Activated T-cell treated with anti-CD3 and anti-CD28 coated beads, Interleukin-2, amount 50 U/mL, for 4 hours (primary cell): ENCODE measurements at places on chromosomes 6 and 20.

DNA sequence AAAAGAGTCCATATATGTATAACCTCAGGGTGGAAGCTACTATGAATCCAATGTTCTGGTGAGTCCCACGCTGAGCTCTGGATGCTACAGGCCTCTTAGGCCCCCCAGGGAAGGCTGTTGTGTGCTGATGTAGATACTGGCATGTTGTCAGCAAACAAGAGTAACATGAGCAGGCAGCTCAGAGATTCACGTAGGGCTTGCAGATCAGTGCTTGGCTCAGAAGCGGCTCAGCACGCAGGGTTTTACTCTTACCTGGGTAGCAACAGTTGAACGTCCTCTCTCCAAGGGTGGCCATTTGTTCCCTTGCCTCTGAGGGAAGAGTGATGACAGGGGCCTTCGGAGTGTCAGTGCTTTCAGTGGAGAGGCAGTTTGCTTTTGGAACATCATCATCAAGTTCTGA, 93.4 kb downstream of the ZFP64 start:
- no peak for DNase-seq

- no peak for DNase-seq
These were observed 1.4 kb upstream of the CDK19 start for GRCh38 chr6:110816677-110817076.

- DNase-seq = no peak
These were observed 915 bp downstream of the CLVS2 start for GRCh38 chr6:122996794-122997505.

- DNase-seq = no peak
These were observed 165.5 kb downstream of the SYNE1 start for GRCh38 chr6:152471456-152472265.

DNA sequence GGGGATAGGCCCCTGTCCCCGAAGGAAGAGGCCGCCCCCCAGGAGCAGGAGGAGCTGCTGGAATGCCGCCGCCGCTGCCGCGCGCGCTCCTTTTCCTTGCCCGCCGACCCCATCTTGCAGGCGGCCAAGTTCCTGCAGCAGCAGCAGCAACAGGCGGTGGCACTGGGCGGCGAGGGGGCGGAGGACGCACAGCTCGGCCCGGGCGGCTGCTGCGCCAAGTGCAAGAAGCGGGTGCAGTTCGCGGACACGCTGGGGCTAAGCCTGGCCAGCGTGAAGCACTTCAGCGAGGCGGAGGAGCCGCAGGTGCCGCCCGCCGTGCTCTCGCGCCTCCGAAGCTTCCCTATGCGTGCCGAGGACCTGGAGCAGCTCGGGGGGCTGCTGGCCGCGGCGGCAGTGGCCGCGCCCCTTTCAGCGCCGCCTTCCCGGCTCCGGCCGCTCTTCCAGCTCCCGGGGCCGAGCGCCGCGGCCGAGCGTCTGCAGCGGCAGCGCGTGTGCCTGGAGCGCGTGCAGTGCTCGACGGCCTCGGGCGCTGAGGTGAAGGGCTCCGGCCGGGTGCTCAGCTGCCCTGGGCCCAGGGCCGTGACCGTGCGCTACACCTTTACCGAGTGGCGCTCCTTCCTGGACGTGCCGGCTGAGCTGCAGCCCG, 630 bp downstream of the PPP1R3G start:
- no peak for DNase-seq

GRCh38 chr6:27133281-27134227, 113.9 kb upstream of the PRSS16 start:
- DNase-seq = peak; percentile 65

GRCh38 chr6:52815167-52816092, 11.8 kb upstream of the GSTA1 start:
- DNase-seq = peak; percentile 27
